Brain (organoid and tissue), 16 donors: ENCODE measurements at places on chromosomes 13 and 19. TPM values are rescaled to one million over a fixed set of nuclear protein-coding genes. Genes with fewer than 3 reads are reported as not detected.

The ZNF677 gene
- 15.2 TPM for polyA plus RNA-seq

The ACTMAP gene
- 20.5 TPM for polyA plus RNA-seq

The CACNA1A gene
- 305 TPM for polyA plus RNA-seq

The SYCN gene
- not detected for polyA plus RNA-seq

The MAMSTR gene
- polyA plus RNA-seq, result 3.6 TPM

The ZSCAN5A gene
- 10.8 TPM for polyA plus RNA-seq

The CD177 gene
- polyA plus RNA-seq, result 0.48 TPM

The IGFL4 gene
- 0.27 TPM for polyA plus RNA-seq

The PTH2 gene
- polyA plus RNA-seq, result not detected

The ZNF222 gene
- 1.8 TPM for polyA plus RNA-seq

The EPS8L1 gene
- polyA plus RNA-seq, result 5.5 TPM

The PRSS57 gene
- polyA plus RNA-seq, result not detected

The CCDC124 gene
- polyA plus RNA-seq, result 156 TPM

The FRY gene
- 19.4 TPM for polyA plus RNA-seq

The TNFSF11 gene
- not detected for polyA plus RNA-seq

The ATP4B gene
- polyA plus RNA-seq, result 1.8 TPM

The ZNF667 gene
- 2.7 TPM for polyA plus RNA-seq

The CGB3 gene
- polyA plus RNA-seq, result not detected

The SULT2A1 gene
- polyA plus RNA-seq, result not detected

The IGFLR1 gene
- 11.2 TPM for polyA plus RNA-seq

The ZNF606 gene
- 4.8 TPM for polyA plus RNA-seq

The RFPL4A gene
- not detected for polyA plus RNA-seq

The CEACAM8 gene
- polyA plus RNA-seq, result not detected

The PRKCG gene
- polyA plus RNA-seq, result 18.1 TPM

The OCEL1 gene
- 28.2 TPM for polyA plus RNA-seq

The LHFPL6 gene
- polyA plus RNA-seq, result 26.4 TPM

The ADPRHL1 gene
- 133 TPM for polyA plus RNA-seq

The SLC25A23 gene
- polyA plus RNA-seq, result 129 TPM

The LCP1 gene
- 5.4 TPM for polyA plus RNA-seq

The METTL21C gene
- not detected for polyA plus RNA-seq

The IRGC gene
- not detected for polyA plus RNA-seq

The GNA15 gene
- polyA plus RNA-seq, result 2.3 TPM

The NPHS1 gene
- polyA plus RNA-seq, result 0.93 TPM

The GNG7 gene
- 32.9 TPM for polyA plus RNA-seq

The CLDN10 gene
- 27.0 TPM for polyA plus RNA-seq

The PLIN4 gene
- polyA plus RNA-seq, result 2.3 TPM

The NLRP11 gene
- polyA plus RNA-seq, result not detected

The TUBA3C gene
- 0.32 TPM for polyA plus RNA-seq

The PLPPR3 gene
- 86.2 TPM for polyA plus RNA-seq

The PNMA8B gene
- 21.3 TPM for polyA plus RNA-seq

The YJEFN3 gene
- polyA plus RNA-seq, result 18.9 TPM

The MARK4 gene
- 58.8 TPM for polyA plus RNA-seq
